ENCODE measurements at places on chromosomes 11 and 22.
A peak's percentile ranks its signal among the peaks of the same experiment; 100 is the strongest.

- no peak for DNase-seq
Measured at GRCh38 chr11:34278693-34279297, 79.0 kb downstream of the ABTB2 start.

DNA sequence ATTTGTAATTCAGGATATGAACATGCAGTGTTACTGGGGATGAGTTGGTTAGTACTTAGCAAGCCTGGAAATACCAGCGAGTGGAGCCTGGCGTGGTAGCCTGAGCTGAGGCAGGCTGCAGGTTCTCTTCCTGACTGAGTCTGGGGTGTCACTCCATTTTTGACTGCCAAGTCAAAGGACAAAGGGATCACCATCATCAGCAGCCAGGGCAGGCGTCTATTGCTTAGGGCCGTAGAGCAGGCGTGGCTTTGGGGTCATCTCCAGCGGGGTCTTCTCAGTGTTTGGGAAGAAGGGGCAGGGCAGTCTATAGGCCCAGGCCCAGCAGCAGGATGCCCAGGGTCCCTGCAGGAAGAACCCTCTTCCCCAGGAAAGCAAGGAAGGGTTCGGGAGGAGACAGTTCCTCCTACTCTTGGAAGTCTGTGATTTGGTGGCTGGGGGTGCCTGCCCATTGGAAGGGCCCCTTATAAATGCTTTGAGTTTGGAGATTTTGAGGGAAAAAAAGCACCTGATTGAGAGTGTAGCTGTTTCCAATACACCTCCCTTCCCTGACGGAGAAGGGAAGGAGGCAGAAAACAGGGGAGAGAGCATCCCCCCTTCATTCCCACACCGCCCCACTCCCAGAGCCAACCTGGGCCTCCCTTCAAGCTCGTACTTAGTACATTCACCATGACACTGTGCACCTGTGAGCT lies 51.5 kb upstream of the SPATA19 start:
- no peak for DNase-seq

GRCh38 chr22:27984723-27985122 lies 65.7 kb upstream of the PITPNB start:
- DNase-seq: no peak

GRCh38 chr11:91835051-91835560 lies 389.5 kb upstream of the FAT3 start:
- DNase-seq: no peak

GRCh38 chr22:16783930-16784354 lies 41.3 kb downstream of the XKR3 start:
- peak; percentile 27 for DNase-seq

- no peak for DNase-seq
Measured at GRCh38 chr11:78467931-78468330, 50.3 kb upstream of the GAB2 start.

GRCh38 chr11:95897731-95898130 lies 26.2 kb downstream of the MTMR2 start:
- no peak for DNase-seq

Measured in urothelium cell line (cell line).